ENCODE measurements at places on chromosomes 4 and X. TPM values are rescaled to one million over a fixed set of nuclear protein-coding genes. Genes with fewer than 3 reads are reported as not detected.

The UBA1 gene
- 84.2 TPM for polyA plus RNA-seq

The GAGE12F gene
- polyA plus RNA-seq: not detected

The UNC5C gene
- polyA plus RNA-seq: 1.0 TPM

The NEK1 gene
- polyA plus RNA-seq: 4.2 TPM

The BMX gene
- 2.9 TPM for polyA plus RNA-seq

The ERCC6L gene
- polyA plus RNA-seq: 2.4 TPM

The ADH1A gene
- polyA plus RNA-seq: not detected

The RAB33A gene
- 3.8 TPM for polyA plus RNA-seq

The AWAT2 gene
- not detected for polyA plus RNA-seq

The NAA11 gene
- polyA plus RNA-seq: not detected

The GUCY1B1 gene
- 2.4 TPM for polyA plus RNA-seq

The DDIT4L gene
- polyA plus RNA-seq: 1.3 TPM
